Left hindlimb (tissue), 1 donor: ENCODE measurements at places on chromosomes 2 and 18.

- DNase-seq, result no peak
Measured at GRCh38 chr18:63155910-63156773, 163.4 kb downstream of the BCL2 start.

GRCh38 chr2:159204381-159205144 lies 81.9 kb downstream of the WDSUB1 start:
- DNase-seq, result no peak

GRCh38 chr2:216770050-216770449 lies 74.7 kb upstream of the IGFBP5 start:
- no peak for DNase-seq

DNA sequence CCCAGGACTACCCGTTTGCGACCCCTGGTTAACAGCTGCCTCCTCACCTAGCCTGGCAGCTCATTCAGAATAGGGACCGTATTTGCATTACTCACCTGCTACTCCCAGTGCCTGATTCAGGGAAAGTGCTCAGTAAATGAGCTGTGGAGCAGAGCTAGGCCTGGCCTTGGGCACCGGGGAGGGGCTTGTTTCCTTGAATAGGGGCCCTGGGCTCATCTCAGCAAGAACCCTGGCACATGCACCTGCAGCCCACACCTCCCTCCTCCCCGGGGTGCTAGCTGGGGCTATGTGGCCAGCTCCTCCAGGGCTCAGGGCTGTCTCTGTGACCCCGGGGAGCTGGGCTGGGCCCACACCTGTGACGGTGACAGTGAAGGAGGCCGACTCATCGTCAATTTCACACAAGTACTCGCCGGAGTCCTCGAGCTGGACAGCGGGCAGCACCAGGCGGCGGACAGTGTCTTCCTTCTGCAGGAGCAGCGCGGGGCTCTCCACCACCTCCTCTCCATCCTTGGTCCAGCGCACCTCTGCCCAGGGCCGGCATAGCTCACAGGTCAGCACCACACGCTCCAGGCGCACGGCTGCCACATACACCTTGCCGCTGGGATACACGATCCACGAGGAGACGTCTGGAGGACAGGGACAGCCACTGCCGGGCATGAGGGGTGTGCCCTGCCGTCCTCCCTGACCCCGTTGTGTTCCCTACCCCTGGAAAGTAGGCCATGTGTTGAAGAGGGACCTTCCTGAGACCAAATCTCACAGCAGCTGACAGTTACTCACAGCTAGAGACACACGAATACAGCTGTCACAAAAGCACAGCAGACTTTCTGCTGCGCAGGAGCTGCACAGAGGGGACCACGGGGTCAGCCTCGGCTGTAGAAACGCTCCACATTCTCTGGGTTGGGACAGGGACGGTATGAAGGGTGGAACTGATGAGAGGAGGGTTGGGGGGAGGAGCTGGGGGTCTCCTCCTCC lies 9.0 kb downstream of the OBSL1 start:
- no peak for DNase-seq

GRCh38 chr2:62824388-62824787 lies 118.9 kb downstream of the EHBP1 start:
- DNase-seq, result no peak

- DNase-seq, result no peak
Measured at GRCh38 chr2:147550995-147551731, 293.7 kb upstream of the ACVR2A start.

GRCh38 chr2:96393989-96394761 lies 58.6 kb downstream of the NCAPH start:
- DNase-seq, result no peak

GRCh38 chr2:137467246-137467862 lies 496.9 kb upstream of the HNMT start:
- DNase-seq, result peak; percentile 33

DNA sequence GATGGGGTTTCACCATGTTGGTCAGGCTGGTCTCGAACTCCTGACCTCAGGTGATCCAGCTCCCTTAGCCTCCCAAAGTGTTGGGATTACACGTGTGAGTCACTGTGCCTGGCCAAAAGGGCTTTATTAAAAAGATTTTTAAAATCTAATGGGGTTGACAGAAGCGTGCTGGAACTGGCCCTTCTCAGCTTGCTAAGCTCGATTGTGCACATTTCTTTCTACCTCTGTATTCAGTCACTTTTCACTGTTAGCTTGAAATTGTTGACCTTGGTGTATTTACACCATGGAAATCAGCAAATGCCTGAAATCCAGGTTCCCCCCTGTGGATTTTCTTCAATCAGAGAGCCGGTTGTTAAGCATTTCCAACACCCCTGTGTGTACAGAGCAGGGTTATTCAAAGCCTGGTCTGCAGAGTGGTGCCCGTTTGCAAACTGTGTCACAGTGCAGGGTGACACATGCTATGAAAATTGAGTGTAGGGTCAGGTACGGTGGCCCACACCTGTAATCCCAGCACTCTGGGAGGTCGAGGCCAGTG lies 140.2 kb downstream of the TGIF1 start:
- no peak for DNase-seq

DNA sequence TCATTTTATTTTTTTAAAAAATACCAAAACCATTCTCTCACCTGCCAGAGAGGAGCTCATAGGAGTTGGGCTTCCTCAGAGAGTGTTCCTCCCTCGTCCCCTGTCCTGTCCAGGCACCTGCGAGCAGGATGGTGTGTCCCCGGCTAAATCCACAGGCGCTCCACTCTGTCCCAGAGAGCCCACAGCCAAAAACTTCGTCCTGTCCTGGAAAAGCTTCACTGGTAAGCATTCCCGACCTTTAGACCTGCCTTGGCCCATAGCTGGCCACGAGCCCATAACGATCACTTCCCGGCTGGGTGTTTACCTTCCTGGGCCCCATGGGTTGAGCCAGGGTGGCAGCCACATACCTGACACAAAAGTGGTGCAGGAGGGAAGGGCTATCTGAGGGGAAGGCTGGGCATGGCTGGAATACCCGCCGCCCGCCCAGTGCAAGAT lies at the start of gene NGEF:
NGEF (minus strand) TSS at position 230 of the 435 bp plus-strand sequence. CDS start 38,366 bp downstream, outside the sequence.
- no peak for DNase-seq

- DNase-seq, result no peak
Measured at GRCh38 chr2:38788306-38788705, 10.3 kb downstream of the GEMIN6 start.

- DNase-seq, result no peak
Measured at GRCh38 chr18:43777636-43778304, 500.5 kb upstream of the SYT4 start.

DNA sequence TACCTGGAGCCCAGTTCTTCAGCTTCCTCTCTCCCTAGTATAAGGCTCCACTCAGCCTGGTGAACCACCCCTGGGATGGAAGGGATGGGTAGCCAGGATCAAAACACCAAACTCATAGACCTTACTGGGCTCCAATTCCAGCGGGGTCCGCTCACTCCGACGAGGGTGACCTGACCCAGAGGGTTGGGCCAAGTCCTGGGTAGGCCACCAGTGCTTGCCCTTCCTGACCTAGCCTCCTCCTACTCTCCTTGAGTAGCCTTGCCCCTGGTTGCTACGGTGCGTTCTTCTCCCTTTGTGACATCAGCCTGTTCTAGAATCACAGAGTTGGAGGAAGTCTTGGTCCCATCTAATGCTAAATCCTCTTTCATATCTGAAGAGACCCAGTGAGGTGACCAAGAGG lies 537 bp upstream of the STAT4 start:
- DNase-seq, result no peak

DNA sequence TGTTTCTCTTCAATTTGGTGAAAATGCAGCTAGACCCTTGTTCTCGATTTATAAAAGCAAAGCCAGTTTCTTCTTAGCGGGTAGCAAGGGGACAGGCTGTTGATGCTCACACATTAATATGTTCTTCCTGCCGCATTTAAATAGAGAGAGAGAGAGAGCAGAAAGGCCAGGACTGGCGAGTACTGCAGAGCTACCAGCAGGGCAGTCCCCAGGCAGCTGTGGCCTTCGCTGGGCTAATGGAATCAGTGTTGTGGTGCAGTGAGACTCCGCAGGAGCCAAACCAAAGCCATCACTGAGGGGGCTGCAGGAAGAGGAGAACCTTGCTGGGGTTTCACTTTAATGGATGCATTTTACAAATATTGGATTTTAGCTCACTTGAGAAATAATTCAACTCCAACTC lies 223.6 kb downstream of the ACTR3 start:
- DNase-seq, result no peak

DNA sequence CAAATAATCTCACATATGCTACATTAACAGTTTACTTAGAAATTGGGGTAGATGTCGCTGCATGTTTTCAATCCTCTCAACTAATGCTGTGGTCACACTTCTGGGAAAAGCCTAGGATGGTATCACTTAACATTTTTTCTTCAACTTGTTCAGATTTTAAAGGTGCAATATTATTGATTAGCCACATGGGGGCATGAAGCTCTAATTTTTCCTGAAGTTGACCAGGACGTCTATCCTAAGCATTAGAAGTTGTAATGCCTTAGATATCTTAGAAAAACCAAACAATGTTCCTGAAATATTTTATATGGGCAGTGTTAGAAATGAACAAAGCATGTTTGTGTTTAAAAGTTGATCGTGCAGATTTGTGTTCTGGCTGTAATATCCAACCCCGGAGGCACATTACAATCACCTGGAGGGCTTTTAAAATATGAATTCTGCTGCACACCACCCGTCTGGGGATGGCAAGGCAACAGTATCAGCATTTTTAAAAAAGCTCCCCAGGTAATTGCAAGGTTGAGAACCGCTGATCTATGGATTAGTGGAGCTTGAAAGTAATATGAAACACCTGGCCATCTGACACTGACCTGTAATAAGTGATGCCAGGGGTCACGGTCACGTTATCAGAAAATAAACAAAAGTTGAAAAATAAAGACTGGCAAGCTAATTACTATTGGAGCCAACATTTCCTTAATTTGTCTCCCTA lies 100.5 kb upstream of the LMAN1 start:
- DNase-seq, result no peak

DNA sequence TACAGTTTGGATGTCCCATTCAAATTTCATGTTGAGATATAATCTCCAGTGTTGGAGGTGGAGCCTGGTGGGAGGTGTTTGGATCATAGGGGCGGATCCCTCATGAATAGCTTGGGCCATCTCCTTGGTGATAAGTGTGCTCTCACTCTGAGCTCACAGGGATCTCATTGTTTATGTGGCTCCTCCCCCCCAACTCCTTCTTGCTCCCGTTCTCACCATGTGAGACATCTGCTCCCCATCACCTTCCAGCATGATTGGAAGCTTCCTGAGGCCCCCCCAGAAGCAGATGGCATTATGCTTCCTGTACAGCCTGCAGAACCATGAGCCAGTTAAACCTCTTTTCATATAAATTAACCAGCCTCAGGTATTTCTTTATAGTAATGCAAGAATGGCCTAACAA lies 3.0 kb upstream of the INPP1 start:
- DNase-seq, result no peak

DNA sequence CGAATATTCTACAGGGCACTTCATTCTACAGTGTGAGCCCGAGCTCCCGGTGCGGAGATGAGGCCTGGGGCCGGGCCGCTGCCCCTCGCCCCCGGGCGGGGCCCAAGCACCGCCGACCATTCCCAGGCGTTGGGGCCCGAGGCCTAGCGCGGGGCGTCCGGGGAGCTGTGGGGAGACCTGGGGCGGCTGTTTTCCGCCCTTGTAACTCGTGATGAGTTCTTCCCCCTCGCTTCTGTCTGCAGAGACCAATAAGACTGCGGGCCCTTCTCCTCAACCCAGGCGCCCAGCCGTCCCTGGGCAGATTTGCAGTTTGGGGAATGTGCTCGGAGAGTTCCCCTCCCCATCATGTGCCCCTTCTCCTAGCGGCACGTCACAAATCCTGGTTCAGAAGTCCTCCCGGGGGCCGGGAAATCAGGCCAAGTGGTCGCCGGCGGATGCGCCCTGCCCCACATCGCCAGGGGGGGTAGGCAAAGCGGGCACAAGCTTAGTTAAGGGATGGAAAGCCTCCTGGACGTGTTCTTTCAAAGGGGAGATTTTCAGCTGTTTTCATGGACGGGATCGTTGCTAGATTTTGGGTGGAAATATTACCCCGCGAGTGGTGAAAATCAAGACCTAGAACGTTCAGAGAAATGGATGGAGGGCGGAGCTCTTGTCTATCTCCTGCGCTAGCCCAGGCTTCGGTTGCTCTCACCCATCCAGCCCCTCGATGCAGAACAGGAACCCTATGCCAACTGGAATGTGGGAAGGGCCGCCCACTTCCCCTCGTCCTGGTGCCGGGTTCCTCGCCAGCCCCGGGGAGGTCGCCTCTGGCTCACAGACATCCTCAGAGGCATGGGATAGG lies 18.8 kb upstream of the HAAO start:
- DNase-seq, result peak; percentile 84

GRCh38 chr2:124308319-124309062 lies 283.4 kb downstream of the CNTNAP5 start:
- no peak for DNase-seq

GRCh38 chr2:178628605-178629004 lies 148.3 kb downstream of the PLEKHA3 start:
- DNase-seq, result no peak

DNA sequence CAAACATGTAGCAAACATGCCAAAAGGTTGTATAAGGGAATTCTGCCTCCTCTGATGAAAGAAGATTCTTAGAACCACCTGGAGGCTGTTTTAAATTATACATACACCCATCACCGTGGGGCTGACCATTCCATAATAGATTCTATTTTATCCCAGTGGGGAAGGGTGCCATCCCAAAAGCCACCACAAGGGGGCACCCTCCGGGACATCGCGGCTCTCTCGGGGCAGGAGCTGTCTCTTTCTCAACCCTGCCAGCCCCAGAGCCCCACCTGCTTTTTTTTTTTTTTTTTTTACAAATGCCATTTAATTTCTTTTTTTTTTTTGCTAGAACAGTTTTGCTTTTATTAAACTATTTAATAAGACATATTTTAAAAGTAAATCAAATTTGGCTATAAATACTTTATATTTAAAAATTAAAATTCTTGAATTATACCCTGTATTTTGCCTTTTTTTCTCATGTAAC lies 8.6 kb upstream of the MTCL1 start:
- DNase-seq, result peak; percentile 84

GRCh38 chr2:133171393-133172004 lies 396.8 kb downstream of the NCKAP5 start:
- no peak for DNase-seq

- DNase-seq, result no peak
Measured at GRCh38 chr2:134647607-134648256, 71.1 kb downstream of the TMEM163 start.

GRCh38 chr2:85804583-85804982 lies 50.8 kb downstream of the ATOH8 start:
- no peak for DNase-seq

- DNase-seq, result no peak
Measured at GRCh38 chr2:197657562-197657961, 17.8 kb downstream of the RFTN2 start.

DNA sequence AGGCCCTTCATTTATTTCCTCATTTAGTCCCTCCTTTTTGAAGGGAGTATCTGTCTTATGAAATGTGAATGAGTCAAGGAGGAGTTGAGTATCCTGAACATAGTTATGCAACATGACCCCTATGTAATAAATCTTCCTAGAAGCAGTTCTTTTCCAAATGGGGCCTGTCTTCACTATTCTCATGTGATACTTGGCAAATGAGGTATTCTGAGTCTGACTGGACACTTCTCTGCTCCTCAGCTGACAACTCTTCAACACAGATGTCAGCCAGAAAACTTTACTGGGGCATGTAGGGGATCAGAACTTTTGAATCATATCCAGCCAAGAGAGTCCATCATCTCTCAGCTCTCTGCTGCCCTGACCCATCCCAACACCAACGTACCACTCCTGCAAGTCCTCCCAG lies 291.6 kb downstream of the ZNF385B start:
- no peak for DNase-seq
